Activated CD8-positive, alpha-beta memory T cell treated with anti-CD3 and anti-CD28 coated beads for 1 hour (primary cell): ENCODE measurements at places on chromosomes 3 and 15.

DNA sequence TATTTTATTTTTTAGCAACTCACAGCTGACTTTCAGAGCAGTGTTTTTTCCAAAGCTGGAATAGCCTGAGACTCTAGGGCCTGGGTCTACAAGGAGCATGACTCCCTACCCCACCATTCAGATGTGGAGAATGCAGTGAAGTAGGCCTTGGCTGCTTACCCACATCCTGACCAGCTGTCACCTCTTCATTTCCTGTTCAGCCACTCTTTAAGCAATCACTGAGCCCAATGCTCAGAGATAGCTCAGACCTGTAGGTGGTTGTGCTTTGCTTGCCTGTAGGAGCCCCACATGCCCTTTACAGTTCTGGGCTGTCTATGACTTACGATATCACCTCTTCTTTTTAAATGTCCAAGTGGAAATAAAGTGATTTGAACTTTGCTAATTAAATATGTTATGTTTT lies 148.1 kb downstream of the NEK11 start:
- no peak for DNase-seq

- no peak for DNase-seq
These were observed 552.9 kb downstream of the DIPK2A start for GRCh38 chr3:144524531-144524930.

DNA sequence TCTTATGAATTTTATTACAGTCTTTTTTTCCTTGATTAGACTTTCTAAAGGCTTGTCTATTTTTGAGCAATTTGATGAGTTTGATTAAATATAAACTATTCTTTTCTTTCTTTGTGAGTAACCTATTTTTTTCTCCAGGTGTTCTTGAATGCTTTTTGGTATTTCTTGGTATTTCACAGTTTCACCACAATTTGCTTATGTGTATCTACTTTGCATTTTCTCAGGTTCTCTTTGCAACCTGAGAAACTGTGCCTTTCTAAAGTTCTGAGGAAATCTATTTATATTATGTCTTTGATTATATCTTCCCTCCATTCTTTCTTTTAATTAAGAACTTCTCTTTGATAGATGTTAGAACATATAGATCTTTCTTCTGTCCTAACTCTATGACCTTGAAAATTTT lies 117.1 kb upstream of the MLF1 start:
- no peak for DNase-seq

- DNase-seq, result no peak
These were observed 1.4 kb downstream of the IGF1R start for GRCh38 chr15:98649472-98650416.

GRCh38 chr3:15096046-15096445 lies 2.9 kb downstream of the RBSN start:
- DNase-seq, result no peak

GRCh38 chr15:40772014-40772413 lies 2.2 kb downstream of the C15orf62 start:
- no peak for DNase-seq

DNA sequence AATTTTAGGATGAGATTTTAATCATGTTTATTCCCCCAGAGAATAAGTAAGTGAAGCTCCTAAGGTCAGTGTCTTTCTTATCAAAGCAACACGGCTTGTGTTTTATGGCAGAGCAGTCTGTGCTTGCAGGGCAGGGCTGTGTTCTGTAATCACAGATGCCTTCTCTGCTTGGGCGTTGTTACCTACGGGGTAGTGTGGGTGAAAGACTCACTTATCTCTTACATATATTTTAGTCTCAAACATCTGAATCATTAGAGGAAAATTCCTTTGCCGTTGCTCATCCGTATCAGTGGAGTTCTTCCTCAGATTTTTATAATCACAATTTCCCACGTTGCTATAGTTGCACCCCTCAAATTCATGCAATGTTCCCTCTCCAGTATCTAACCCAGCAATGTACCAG lies 271.7 kb upstream of the MEIS2 start:
- no peak for DNase-seq

DNA sequence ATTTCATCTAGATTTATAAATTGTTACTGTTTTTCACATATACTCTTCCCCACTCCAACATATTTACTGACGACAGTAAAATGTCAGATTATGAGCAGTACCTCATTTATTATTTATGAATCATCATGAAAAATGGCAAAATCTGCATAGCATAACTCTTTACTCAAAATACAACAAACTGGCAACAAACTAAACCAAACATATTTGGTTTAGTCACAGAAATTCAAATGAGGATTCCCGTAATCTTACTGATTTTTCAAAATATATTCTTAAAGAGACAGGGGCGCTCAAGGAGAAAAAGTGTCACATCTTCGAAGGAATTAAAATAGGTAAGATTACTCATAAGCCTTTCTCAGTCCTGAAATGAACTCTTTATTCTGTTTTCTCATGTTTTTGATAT lies 3.0 kb upstream of the GPR87 start:
- DNase-seq, result no peak

- no peak for DNase-seq
These were observed 263.3 kb downstream of the NEK10 start for GRCh38 chr3:27105904-27106303.

DNA sequence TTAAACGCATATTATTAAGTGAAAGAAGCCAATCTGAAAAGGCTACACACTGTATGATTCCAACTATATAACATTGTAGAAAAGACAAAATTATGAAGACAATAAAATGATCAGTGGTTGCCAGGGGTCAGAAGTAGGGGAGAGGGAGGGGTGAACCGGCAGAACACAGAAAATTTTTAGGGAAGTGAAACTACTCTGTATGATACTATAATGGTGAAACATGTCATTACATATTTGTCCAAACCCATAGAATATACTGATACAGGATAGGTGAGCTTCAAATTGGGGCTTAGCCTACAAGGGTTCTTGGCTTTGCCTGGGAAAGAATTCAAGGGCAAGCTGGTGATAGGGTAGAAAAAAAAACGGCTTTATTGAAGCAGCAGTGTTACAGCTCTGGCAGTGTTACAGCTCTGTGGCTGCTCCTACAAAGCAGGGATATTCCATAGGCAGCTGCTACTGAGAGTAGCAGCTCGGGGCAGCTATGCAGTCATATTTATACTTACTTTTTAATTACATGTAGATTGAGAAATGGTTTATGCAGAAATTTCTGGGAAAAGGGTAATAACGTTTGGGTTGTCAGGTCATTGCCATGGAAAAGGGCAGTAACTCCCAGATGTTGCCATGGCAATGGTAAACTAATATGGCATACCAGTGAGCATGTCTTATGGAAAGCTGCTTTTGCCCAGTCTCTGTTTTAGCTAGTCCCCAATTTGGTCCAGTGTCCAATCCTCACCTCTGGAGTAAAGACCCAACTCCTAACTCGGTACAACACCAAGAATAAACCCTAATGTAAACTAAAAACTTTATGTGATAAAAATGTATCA lies 125.1 kb upstream of the SLC25A36 start:
- no peak for DNase-seq

DNA sequence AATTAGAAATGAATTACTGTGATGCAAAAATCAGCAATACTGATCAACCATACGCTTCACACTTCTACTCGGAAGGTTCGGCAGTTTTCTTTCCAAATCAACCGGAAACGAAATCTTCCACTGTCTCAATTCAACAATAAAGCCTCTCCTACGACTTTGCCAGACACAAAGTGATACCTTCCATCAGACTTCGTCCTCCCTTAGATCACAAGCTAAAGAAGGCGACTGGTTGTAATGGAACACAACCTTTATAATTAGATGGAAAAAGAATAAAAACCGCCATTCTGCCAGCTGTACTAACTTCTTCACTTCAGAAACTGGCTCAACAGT lies 618 bp downstream of the PARL start:
- no peak for DNase-seq

DNA sequence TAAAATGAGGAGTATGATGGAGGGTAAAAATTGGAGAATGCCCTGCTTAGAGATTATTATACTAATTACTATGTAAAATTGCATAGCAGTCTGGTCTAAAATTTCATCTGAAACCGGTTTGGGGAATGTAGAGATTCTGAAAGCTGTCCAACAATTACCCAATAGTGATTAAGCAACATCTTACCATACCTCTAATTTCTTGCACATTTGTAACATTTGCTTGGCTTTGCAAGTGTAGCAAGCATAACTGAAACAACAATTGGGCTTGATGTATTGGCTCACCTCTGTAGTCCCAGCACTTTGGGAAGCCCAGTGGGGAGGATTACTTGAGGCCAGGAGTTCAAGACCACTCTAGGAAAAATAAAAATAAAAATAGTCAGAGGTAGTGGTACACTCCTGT lies 17.4 kb downstream of the AADACL2 start:
- DNase-seq, result no peak

DNA sequence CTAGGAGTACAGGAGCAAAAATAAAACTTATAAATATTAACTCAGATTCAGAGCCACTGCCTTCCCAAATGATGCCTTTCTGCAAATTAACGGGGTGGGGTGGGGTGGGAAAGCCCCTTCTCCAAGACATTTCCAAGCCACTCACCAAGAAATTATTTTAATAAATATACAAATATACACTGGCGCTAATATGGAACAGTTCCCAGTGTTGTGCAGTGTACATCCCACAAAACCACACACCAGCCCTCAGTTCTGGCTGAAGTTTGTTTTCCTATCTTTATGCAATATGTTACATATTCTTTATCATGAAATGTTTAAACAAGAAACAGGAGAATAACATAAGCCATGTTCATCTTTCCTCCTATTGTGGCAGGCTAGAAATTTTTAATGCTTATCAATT lies 53.0 kb upstream of the GYG1 start:
- DNase-seq, result no peak

GRCh38 chr3:153855772-153856171 lies 265.4 kb upstream of the ARHGEF26 start:
- DNase-seq, result no peak

DNA sequence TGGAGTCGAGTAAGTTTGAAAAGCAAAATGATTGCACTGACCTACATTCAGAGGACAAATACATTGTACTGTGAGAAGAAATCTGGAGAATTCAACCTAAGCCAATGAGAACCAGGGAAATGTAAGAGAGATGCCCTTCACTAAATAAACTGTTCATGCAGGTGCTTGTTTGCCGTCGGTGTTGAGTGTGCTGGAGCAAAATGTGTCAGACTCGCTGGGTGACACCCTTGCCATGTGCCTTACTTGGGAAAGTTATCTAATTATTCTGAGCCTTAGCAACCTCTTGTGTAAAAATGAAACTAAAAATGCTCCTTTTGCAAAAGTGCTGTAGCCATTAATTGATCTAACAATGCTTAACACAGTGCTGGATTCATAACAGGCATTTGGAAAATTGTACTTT lies 140.4 kb downstream of the GABRB3 start:
- DNase-seq, result no peak

- no peak for DNase-seq
These were observed 566.4 kb upstream of the SGO1 start for GRCh38 chr3:20752416-20752815.

- no peak for DNase-seq
These were observed 115.2 kb downstream of the DCLK3 start for GRCh38 chr3:36649125-36649524.

- DNase-seq, result no peak
These were observed 23.5 kb upstream of the SLC4A7 start for GRCh38 chr3:27507515-27508266.

- DNase-seq, result no peak
These were observed 155.5 kb upstream of the TNIK start for GRCh38 chr3:171615686-171616085.

GRCh38 chr3:61646851-61647525 lies 85.6 kb downstream of the PTPRG start:
- DNase-seq, result no peak

DNA sequence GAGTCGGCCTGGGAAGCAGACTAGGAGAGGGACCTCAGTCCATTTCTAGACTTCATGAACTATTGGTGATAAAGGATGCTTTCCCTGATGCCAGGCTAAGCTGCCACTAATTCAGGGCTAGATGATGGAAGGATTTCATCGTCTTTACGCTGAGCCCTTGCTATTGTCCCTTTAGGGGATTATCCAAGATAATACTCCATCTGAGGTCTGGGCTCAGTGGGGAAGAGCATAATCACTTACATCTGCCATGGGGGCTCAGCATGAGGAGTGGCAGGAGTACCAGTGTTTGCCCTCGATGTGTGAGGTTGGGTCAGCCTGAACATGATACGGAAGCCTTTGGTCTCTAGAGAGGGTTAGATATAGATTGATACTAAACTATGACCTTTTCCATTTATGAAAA lies 47.3 kb downstream of the PTPRG start:
- DNase-seq, result no peak

- no peak for DNase-seq
These were observed 9.9 kb downstream of the ITPR1 start for GRCh38 chr3:4503050-4503449.

- DNase-seq, result no peak
These were observed 9.0 kb upstream of the STRIT1 start for GRCh38 chr3:155302481-155302880.

DNA sequence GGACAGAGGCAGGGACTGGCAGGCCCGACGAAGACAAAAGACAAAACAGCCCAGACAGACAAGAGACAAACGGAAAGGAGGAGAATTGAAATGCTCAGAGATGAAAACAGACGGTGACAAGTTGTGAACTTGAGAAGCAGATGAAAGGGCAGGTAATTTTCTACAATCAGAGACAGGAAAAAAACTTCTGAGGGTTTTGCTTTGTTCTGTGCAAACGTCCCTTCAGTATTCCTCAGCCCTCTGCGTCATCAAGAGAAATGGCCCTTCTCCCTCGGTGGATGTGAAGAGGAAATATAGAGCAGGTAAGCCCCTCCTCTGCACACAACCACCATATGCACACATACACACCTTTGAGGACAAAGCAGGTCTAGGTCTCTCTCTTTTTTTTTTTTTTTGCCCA lies 206.6 kb downstream of the UACA start:
- no peak for DNase-seq

DNA sequence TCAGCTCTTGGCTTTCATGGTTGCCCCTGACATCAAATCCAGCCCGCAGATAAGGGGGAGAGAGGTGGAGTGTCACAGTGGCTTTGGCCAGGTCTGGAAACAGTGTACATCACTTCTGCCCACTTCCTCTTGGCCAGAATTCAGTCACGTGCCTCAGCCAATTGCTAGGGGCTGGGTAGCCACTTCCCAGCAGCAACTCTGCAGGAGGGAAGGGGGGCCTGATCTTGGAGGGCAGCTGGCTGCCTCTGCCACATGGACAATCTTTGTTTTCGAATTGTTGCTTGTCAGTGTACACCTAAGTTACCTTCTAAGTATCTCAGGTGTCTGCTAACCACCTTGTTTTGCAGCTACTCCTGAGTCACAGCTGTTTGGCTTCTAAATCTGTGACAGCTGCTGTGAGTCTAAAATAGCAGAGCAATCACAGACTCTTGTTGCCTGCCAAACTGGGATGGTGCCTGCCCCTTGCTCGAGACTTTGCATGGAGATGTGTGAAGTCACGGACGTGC lies 41.0 kb upstream of the LIMD1 start:
- no peak for DNase-seq
